ENCODE measurements at places on chromosomes 2 and 18. TPM values are rescaled to one million over a fixed set of nuclear protein-coding genes. Genes with fewer than 3 reads are reported as not detected.

The CRIM1 gene
- 108 TPM for total RNA-seq

The SAG gene
- total RNA-seq = not detected

The TMEM131 gene
- total RNA-seq = 45.1 TPM

The NEU2 gene
- not detected for total RNA-seq

The TRAPPC12 gene
- total RNA-seq = 62.7 TPM
